ENCODE measurements at places on chromosomes 5 and 9.
A peak's percentile ranks its signal among the peaks of the same experiment; 100 is the strongest.

GRCh38 chr5:60690326-60690725, 9.6 kb downstream of the DEPDC1B start:
- no peak for DNase-seq

DNA sequence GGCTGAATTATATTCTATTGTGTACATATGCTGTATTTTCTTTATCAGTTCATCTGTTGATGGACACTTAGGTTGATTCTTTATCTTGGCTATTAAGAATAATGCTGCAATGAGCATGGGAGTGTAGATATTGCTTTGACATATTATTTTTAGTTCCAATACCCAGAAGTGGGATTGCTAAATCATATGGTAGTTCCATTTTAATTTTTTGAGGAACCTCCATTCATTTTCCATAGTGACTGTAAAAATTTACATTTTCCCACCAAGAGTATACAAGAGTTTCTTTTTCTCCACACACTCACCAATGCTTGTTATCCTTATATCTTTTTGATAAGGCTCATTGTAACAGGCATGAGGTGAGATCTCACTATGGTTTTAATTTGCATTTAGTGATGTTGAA, 19.4 kb downstream of the JAK2 start:
- DNase-seq = no peak

GRCh38 chr5:147966829-147967228, 60.5 kb upstream of the C5orf46 start:
- DNase-seq = no peak

DNA sequence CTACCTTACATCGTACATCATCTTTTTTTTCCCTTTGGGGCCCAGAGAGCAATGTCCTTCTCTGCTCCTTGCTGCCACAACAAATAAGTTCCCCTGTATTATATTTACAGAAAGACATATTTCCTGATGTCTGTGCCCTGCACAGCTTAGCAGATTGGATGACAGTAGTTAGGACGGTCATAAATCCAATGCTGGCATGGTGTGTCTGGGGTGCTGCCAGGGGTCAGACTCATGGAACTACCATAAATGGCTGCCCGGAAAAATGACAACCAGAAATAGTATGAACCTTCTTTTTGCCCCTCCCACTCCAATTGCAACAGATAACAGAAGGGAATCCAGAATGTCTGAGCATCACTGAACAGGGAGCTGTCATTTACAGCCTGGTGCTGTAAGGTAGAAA, 511.1 kb downstream of the PSAT1 start:
- no peak for DNase-seq

- DNase-seq = peak; percentile 44
These were observed 269.9 kb upstream of the PAPPA start for GRCh38 chr9:115883467-115884329.

DNA sequence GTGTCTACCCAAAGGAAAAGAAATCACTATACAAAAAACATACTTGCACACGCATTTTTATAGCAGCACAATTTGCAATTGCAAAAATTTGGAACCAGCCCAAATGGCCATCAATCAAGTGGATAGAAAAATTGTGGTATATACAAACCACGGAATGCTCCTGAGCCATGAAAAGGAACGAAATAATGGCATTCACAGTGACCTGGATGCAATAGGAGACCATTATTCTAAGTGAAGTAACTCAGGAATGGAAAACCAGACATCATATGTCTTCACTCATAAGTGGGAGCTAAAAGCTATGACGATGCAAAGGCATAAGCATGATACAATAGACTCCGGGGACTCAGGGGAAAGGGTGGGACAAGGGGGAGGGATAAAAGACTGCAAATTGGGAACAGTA, 78.4 kb downstream of the ENC1 start:
- DNase-seq = no peak

DNA sequence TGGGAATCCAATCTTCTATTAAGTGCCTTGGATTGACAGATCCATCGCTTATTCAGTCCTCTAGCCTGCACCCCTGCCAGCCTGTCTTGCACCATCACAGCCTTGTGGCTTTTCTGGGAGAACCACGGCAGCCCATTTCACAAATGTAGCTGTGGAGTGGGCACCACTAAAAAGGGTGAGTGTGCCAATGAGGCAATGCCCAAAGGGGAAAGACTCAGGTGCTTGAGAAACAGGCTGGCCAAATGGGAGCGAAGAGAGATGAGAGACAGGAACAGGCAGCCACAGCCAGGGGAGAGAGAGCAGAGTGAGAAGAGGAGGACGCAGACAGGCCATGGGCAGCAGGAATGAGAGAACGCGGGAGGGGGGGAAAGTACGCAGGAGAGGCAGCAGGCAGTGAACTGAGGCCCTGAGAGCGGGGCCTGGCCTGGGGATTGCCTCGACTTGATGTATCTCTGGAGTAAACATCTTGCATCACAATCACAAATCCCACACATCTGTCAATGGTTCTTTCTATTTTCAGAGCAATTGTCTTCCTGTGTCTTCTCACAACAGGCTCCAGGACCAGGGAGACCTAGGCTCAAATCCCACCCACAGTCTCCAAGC, 173.1 kb downstream of the SYK start:
- no peak for DNase-seq

GRCh38 chr9:129270903-129271431, 92.9 kb upstream of the IER5L start:
- no peak for DNase-seq

GRCh38 chr5:149931992-149932436, 12.6 kb downstream of the PDE6A start:
- peak; percentile 47 for DNase-seq

DNA sequence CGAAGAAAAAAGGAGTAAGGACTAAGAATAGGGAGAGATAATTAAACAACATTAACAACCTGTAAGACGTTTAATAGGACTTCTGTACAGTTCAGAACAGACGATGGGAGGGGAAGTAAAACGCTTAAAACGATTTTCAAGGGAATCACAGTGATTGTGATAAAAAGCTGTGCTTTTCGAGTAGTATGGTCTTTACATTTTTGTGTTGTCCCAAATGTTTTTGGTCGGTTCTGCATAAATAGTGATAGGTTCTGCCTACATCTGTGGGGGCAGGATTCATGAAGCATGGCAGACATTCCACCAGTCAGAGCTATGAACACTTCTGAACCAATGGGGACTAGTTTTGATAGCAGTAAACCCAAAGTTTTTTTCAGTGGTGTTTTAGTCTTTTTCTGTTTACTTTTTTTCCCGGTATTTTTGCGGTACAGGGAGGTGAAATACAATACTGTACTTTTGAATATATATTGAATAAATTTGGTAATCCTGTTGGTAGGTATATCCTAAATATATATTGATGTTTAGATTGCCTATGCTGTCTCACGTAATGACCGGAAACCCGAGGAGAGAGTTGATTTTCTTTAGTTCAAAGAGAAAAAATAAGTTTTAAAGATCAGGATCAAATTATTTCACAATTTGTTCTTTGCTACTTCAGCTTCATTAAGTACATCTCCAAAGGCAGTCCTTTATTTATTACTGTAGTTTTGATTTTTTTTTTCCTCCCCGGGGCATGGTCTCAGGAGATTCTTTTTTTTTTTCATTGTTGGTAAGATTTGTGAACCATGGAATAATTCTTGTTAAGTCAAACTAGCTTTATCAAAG, 1.3 kb downstream of the ERBIN start:
- peak; percentile 32 for DNase-seq

DNA sequence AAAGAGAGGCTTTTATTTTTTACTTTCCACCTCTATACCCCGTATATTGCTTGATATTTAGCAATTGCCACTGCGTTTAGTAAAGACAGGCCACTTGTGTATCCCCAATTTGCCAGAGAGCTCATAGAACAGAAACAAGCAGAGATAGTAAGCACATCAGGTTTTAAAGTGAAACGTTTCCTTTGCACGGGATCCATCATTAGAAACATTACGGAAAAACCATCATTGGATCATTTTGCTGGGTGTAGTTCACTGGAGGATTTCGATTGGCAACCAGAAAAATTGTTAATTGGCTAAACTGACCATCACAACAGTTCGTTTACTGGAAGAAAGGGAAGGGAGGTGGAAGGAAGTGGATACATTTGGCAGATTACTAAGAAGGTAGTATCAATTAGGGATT, 149.4 kb upstream of the STK32A start:
- no peak for DNase-seq

- DNase-seq = no peak
These were observed 10.3 kb upstream of the TPM2 start for GRCh38 chr9:35700031-35700430.

DNA sequence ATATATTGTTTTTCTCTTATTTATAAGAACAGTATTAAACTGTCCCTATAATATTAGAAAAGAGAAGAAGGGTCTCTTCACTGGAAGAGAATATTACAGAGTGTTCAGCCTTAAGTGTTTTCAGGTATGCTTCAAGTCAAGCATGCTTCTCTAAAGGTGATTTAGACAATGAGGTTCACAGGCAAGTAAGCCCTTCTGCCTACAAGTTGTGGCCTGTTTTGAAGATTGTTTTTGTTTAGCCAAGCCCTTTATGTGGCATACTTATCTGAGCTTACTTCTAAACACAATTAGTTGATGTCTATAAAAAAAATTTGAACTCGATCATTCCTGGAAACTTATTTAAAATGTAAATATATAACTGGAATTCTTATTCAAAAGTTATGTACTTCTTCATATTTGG, 343.8 kb upstream of the CDH18 start:
- no peak for DNase-seq

- DNase-seq = no peak
These were observed 111.3 kb downstream of the OLFM1 start for GRCh38 chr9:135198586-135199285.

DNA sequence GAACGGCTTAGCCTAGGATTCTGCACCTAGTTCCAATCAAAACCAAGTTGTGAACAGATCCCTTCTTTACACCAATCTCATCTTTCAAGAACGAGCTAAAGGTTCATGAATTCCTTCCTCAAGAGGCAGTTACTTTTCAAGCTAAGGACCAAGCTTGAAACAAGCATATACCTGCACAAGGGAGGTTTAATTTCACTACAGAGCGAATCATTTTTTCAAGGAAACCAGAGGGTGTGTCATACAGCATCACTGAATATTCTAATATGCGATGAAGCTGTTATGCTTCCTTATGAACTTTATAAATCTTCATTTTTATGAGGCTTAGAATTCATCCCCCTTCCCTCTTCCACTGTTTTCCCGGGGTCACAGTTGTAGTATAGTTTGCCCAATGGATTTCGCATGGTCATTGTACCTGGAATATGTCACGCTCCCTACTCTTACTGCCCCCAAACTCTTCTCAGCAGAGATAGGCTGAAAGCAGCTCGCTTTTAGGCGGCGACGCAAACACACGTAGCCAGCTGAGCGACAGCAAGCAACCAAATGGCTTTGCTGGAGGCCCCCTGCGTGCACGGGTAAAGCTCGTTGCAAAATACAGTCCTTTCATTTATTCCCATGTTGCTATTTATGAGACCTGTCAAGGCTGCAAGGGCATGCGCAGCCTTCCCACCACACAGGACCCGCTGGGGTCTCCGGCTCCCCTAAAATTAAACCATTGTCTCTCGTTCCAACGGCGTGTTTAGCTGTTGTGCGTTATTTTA, 832 bp downstream of the LMBRD2 start:
- DNase-seq = peak; percentile 60

DNA sequence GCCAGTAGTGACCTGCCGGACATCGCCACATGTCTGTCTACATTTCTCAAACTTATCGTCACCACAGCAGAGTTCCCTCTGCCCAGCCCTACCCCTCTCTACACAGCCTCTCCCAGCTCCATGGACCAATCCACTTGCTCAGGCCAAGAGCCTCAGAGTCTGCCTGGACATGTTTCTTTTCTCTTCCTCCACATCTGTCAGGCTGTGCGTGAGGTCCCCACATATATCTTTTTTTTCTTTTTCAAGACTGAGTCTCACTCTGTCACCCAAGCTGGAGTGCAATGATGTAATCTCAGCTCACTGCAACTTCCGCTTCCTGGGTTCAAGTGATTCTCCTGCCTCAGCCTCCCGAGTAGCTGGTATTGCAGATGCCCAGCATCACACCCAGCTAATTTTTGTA, 62.7 kb upstream of the GGTA1 start:
- DNase-seq = no peak

- no peak for DNase-seq
These were observed 94.8 kb downstream of the SLC1A3 start for GRCh38 chr5:36701085-36701698.

- DNase-seq = no peak
These were observed 384.9 kb downstream of the RAB3C start for GRCh38 chr5:58967597-58968281.

DNA sequence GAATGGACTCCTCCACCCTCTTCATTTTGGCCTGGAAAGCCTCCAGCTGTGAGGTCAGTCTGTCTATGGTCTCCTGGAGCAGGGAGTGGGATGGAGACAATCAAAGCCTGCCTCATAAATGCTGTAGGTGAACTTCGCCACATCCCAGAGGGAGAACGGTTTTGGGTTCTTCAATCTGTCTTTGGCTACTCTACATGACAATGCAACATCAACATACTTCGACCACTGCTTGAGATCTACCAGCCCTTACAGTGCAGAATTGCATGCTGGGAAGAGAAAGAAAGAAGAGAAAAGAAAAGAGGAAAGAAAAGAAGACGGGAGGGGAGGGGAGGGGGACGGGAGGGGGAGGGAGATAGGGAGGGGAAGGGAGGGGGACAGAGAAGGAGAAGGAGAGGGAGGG, 28.5 kb upstream of the ANXA6 start:
- DNase-seq = no peak

- no peak for DNase-seq
These were observed 32.5 kb downstream of the FAM169A start for GRCh38 chr5:74833537-74834266.

DNA sequence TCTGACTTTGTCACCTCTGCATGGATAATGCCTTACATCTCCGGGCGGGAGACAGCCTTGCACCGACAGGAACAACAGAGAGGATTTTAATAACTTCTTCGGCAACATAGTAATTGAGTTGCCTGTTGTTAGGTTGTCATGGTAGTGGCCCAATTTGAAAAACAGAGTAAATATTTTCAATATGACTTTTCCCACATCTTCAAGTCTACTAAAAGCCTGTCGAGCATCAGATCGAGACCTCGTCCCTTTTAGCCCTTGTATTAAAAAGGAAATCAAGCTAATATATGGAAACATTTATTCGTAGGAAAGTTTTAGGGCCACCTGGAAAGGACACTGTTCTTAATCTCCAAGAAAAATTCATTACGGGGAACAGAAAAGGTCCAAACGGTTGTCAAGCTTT, 70.8 kb upstream of the FCN2 start:
- DNase-seq = no peak

GRCh38 chr5:178453224-178453623, 137.0 kb downstream of the COL23A1 start:
- no peak for DNase-seq

GRCh38 chr9:119179701-119180100, 189.5 kb downstream of the BRINP1 start:
- peak; percentile 51 for DNase-seq

GRCh38 chr9:93477397-93477796, 24.0 kb upstream of the FAM120AOS start:
- no peak for DNase-seq

- DNase-seq = no peak
These were observed 9.8 kb downstream of the GRXCR2 start for GRCh38 chr5:145863003-145863402.

- DNase-seq = no peak
These were observed 23.9 kb upstream of the NR5A1 start for GRCh38 chr9:124531115-124531514.

GRCh38 chr5:67617051-67617450, 420.5 kb upstream of the CD180 start:
- no peak for DNase-seq
